ENCODE measurements at places on chromosomes 4 and X.

GRCh38 chrX:153708415-153708814 is 15.8 kb downstream of the BCAP31 start:
- no peak for DNase-seq

DNA sequence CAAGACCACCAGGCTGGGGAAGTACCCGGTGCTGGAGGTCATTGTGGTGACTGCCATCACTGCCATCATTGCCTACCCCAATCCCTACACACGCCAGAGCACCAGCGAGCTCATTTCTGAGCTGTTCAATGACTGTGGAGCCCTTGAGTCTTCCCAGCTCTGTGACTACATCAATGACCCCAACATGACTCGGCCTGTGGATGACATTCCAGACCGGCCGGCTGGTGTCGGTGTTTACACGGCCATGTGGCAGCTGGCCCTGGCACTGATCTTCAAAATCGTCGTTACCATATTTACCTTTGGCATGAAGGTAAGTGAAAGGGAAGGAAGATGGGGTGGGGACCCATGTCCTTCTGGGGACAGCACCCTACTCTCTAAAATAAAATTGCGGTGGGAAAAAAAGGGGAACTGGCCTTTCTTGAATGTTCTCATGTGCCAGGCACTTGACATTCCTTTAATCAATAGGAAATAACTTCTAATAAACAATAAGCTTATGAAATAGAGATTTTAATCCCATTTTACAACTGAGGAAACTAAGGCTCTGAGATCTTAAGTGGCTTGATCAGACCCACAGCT is 51.6 kb downstream of the CLCN4 start:
- no peak for DNase-seq

GRCh38 chr4:113646442-113646822 is 115.1 kb downstream of the CAMK2D start:
- DNase-seq, result no peak

DNA sequence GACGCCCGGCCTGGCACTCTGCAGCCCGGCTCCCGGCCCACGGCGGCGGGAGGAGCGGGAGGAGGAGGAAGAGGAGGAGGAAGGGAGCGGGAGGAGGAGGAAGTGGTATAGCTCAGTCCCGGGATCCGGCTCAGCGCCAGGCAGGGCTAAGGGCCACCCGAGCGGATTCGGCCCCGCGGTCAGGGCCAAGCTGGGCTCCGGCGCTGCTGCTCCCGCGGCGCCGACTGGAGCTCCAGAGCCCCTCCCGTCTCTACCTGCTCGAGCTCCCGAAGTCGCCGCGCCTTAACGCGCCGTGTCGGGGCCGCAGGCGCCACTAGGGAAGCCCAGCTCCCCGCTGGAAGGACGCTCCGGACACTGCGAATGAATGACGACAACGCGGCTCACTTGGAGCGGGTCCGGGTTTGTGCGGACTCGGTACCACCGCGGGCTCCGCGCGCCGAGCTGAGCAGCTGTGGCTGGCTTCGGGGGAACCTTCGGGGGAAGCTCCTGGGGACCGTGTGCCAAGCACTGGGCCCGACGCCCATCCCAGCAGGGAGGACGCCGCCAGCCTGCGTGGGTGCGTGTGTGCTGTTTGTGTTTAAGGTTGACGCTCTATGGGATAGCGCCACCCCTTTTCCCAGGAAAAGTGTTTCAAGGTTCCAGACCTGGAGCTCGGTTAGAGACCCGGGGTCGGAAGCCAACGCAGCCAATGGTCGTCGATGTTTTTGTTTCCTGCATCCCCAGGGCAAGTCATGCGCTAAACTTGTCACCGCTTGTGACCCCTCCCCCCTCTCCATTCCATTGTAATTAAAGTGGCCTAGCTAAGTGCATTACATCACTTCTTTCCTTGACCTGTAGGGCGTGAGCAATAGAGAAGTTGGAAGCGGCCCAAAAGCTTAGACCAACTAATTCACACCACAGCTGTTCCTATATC is at the start of gene TBC1D9:
TSS of gene TBC1D9 (minus strand) at position 67 of the 913 bp plus-strand sequence. CDS start 340 bp downstream, outside the sequence.
- DNase-seq, result no peak

- no peak for DNase-seq
Measured at GRCh38 chr4:26220696-26221095, 100.1 kb upstream of the RBPJ start.

DNA sequence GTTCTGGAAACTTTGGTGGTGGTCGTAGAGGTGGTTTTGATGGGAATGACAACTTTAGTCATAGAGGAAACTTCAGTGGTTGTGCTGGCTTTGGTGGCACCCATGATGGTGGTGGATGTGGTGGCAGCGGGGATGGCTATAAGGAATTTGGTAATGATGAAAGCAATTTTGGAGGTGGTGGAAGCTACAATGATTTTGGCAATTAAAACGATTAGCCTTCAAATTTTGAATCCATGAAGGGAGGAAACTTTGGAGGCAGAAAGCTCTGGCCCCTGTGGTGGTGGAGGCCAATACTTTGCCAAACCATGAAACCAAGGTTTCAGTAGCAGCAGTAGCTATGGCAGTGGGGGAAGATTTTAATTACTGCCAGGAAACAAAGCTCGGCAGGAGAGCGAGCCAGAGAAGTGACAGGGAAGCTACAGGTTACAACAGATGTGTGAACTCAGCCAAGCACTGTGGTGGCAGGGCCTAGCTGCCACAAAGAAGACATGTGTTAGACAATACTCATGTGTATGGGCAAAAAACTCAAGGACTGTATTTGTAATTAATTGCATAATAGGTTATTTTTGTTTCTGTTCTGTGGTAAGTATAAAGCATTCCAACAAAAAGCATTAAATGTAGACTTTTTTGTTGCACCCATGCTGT is 23.2 kb upstream of the SOD3 start:
- no peak for DNase-seq

GRCh38 chr4:156792462-156793085 is 179.0 kb downstream of the PDGFC start:
- no peak for DNase-seq

Measured in stimulated activated CD4-positive, alpha-beta T cell treated with anti-CD3 and anti-CD28 coated beads, Interleukin-1b, Interleukin-23, amount 100 ng/mL, for 1 hour (primary cell).